ENCODE measurements at places on chromosomes 16 and 17. TPM values are rescaled to one million over a fixed set of nuclear protein-coding genes. Genes with fewer than 3 reads are reported as not detected.
A peak's percentile ranks its signal among the peaks of the same experiment; 100 is the strongest.

- H3K27ac ChIP-seq, result no peak overlapping the region
- no peak overlapping the region for H3K4me3 ChIP-seq
- H3K4me1 ChIP-seq, result no peaks in the 10 kb centered on the region
- DNase-seq, result no peak
Measured at GRCh38 chr16:21638573-21638975, 13.8 kb downstream of the IGSF6 start.

DNA sequence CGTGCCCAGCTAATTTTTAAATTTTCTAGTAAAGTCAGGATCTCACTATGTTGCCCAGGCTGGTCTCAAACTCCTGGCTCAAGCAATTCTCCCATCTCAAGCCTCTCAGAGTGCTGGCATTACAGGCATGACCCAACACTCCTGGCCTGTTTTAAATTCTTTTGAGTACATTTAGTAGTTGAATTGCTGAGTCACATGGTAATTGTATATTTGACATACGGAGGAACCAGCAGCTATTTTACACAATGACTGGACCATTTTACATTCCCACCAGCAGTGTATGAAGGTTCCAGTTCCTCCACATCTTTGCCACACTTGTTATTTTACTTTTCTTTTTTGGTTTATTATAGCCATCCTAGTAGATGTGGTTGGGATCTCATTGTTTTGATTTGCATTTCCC is 43.6 kb downstream of the RHOT1 start:
- no peaks in the 10 kb centered on the region for H3K4me1 ChIP-seq
- H3K27me3 ChIP-seq, result no peaks in the 10 kb centered on the region
- no peak overlapping the region for H3K27ac ChIP-seq
- H3K4me3 ChIP-seq, result no peak overlapping the region

DNA sequence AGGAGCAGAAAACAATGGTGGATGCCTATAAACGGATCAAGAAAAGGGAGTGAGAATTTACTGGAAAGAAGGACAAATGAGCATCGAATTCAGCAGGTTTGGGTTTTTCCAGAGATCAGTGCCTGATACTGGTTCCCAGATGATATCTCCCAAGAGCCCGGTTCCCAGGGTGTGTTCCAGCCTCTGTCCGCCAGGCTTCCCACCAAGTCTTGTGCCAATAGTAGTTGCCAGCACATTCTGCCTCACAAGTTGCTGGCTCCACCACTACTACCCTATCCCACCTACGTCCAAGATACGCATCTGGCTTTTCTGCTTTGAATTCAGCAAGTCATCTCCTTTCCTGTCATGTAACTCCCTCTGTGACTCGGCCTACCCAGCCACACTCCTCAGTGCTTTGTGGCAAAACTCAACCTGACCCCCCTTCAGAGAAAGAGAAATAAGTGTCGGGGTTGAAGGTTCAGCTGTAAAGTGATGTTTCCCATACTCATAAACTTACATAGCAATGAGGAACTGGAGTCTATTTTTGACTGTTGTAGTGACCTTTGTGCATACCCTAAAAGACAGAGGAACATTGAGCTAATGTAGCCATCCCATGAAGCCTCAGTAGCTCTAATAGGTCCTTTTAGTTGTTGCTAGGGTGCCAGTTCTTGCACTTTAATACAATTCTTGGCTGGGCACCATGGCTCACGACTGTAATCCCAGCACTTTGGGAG is 277.0 kb downstream of the IRX3 start:
- no peaks in the 10 kb centered on the region for H3K27me3 ChIP-seq
- DNase-seq, result no peak
- no peaks in the 10 kb centered on the region for H3K4me1 ChIP-seq
- H3K36me3 ChIP-seq, result no peaks in the 10 kb centered on the region
- H3K27ac ChIP-seq, result no peak overlapping the region
- H3K4me3 ChIP-seq, result no peak overlapping the region

GRCh38 chr16:24151482-24151939 is 104.6 kb upstream of the CACNG3 start:
- H3K27me3 ChIP-seq, result no peaks in the 10 kb centered on the region
- H3K4me1 ChIP-seq, result no peaks in the 10 kb centered on the region
- no peak overlapping the region for H3K27ac ChIP-seq
- H3K36me3 ChIP-seq, result no peaks in the 10 kb centered on the region
- no peak for DNase-seq

DNA sequence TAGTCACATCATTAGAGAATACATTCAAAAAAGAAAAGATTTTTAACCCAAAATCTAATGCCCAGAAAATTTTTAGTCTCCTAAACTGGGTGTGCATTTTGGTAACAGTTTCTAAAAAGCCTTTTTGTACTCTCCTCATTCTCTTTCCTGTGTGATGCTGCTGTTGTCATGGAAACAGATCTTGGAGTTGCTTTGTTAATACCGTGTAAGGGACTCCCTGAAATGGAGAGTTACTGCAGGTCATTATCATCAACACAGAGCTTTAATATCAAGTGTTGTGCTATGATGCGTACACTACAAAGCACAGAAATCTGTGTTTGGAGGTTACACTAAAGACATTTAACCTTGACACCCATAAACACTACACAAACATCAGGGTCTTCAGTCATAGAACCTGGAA is 216.3 kb downstream of the PRKCA start:
- H3K4me1 ChIP-seq, result no peaks in the 10 kb centered on the region
- no peaks in the 10 kb centered on the region for H3K27me3 ChIP-seq
- no peak overlapping the region for H3K4me3 ChIP-seq
- H3K27ac ChIP-seq, result no peak overlapping the region

DNA sequence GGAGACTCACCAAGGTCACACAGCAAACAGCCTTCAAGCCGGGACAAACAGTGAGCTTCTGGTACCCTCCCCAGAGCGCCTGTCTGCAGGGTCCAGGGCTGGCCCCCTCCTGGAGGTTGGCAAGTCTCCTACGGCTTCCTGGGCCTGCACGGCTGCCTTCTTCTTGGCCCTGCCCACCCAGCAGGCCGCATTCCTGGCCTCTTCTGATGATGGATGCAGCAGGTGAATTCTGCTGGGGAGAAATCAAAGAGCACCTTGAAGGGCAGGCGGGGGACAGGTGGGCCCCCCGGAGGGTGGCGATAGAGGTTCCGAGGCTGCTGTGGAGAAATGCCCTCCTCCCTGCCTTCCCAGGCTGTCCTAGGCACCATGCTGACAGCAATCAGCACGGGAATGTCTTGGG is 3.8 kb upstream of the NOS2 start:
- no peaks in the 10 kb centered on the region for H3K36me3 ChIP-seq
- H3K4me1 ChIP-seq, result peaks cover 18% of the 10 kb centered on the region
- no peaks in the 10 kb centered on the region for H3K27me3 ChIP-seq
- no peak overlapping the region for H3K27ac ChIP-seq
- H3K4me3 ChIP-seq, result no peak overlapping the region

GRCh38 chr17:7717756-7718350 is 309 bp downstream of the DNAH2 start:
- peak; percentile 29 for DNase-seq
- H3K4me1 ChIP-seq, result peaks cover 26% of the 10 kb centered on the region
- H3K36me3 ChIP-seq, result no peaks in the 10 kb centered on the region
- H3K27ac ChIP-seq, result peak overlapping the region; percentile 65

DNA sequence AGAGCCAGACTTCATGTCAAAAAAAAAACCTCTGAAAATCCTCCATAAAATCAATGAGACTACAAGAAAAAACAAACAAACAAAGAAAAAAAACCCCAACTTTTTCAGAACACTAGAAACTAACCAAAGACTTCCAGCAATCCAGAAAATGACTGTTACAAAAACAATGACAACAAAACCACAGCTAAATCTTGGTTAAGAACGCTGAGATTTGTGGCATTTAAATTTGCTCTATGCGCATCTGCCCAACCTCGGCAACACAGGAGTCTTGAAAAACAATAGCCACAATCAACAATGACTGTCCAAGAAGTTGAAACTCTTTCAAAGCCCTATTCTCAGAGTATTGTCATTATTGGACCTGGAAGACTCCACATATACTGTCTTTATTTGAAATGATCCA is 402.4 kb downstream of the ZFHX3 start:
- no peaks in the 10 kb centered on the region for H3K4me1 ChIP-seq
- no peak overlapping the region for H3K4me3 ChIP-seq
- no peak for DNase-seq
- H3K36me3 ChIP-seq, result no peaks in the 10 kb centered on the region
- H3K27ac ChIP-seq, result no peak overlapping the region

DNA sequence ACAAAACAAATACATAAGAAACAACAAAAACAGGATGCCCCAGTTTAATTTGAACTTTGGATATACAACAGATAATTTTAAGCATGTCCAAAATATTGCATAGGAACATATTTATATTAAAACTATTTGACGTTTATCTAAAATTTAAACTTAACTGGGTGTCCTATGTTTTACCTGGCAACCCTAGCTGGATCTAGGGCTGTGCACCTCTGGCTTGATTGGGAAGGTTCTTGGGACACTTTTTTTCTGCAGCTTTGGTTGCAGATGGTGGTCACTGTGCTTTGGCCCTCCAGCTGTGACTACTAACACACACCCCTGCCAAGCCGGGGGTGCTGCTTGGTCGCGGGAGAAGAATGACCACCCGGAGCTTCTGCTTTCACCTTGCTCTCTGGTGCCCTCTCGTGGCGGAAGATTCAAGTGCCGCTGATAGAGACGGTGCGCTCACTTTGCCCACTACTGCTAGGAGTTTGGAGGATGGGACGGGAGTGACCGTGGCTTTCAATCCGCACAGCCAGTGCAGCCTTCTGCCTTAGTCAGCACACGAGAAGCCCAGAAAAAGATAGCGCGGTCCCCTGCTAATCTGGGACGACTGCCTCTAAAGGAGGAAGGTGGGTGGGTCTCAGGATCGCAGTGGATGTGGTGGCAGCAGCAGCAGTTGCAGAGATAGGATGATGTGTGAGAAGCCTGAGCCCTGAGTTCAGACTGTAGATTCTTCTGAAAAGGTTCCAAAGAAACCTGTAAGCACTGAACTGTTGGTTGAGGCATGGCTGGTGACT is 6.7 kb downstream of the SPACA3 start:
- H3K4me3 ChIP-seq, result no peak overlapping the region
- no peak overlapping the region for H3K27ac ChIP-seq
- no peaks in the 10 kb centered on the region for H3K36me3 ChIP-seq
- peak; percentile 81 for DNase-seq
- H3K4me1 ChIP-seq, result peaks cover 16% of the 10 kb centered on the region

DNA sequence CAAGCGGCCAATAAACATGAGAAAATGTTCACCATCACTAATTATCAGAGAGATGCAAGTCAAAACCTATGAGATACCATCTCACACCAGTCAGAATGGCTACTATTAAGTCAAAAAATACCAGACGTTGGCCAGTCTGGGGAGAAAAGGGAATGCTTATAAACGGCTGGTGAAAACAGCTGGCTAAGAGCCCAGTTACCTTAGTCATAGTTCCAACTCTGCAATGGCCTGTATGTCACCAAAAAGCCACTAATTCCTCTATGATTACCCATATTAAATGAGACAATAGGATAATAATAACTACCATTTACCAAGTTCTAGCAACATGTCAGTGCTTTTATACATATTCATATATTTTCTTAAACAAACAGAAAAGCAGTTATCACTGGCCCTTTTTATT is 42.9 kb upstream of the CDRT4 start:
- H3K4me1 ChIP-seq, result peaks cover 4% of the 10 kb centered on the region
- H3K36me3 ChIP-seq, result no peaks in the 10 kb centered on the region
- no peaks in the 10 kb centered on the region for H3K27me3 ChIP-seq
- no peak overlapping the region for H3K27ac ChIP-seq

DNA sequence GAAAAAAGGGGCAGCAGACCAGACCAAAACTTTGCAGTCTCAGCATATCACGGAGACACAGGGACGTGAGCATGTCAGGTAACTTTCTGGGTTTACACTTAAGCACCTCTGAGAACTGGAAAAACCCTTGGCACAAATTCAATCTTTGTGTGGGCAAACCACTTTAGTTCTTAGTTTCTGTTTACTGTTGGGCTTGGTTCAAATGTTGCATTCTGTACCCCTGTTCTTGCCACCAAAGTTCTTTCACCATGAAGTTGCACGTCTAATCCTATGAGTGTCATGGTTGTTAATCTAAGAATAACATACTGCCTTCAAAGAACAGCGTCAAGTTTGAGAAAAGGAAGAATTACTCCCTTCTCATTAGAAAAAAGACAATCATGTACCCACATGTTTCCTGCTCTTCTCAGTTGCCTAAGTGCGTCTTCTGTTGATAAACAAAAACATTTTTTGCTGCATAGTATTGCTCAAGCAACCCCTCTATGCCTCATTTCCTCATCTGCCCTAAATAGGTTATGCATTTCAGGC is 11.6 kb downstream of the KRT33A start:
- H3K36me3 ChIP-seq, result no peaks in the 10 kb centered on the region
- no peak for DNase-seq
- no peaks in the 10 kb centered on the region for H3K27me3 ChIP-seq

DNA sequence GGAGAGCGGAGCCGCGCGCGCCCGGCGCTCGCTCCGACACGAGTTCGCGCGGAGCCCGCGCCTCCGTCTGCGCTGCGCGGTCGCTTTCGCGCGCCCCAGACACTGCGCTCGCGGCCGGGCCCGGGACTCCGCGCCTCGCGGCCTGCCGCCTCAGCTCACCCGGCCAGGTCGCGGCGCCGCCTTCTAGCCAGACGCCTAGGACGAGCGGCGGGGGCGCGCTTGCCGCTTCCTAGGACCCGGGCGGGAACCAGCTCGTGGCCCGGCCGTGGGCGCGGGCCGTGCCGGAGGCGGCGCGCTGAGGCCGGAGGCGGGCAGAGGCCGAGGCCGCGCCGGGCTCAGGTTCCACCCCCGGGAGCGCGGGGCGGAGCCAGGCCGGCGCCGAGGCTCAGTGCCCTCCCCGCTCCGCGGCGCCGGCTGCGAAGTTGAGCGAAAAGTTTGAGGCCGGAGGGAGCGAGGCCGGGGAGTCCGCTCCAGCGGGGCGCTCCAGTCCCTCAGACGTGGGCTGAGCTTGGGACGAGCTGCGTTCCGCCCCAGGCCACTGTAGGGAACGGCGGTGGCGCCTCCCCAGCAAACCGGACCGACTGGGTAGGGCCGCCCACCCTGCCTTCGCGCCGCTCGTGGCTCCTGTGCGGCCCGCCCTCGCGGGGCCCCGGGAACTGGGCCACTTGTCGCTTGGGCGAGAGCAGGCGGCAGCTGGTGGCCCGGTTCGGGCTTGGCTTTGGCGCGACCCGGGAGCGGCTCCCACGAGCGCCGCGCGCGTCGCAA is at the start of gene SPHK1:
TSS of gene SPHK1 (plus strand) at position 388 of the 765 bp plus-strand sequence. CDS start 1,036 bp downstream, outside the sequence.
- peak within 1 kb of the TSS; percentile 93 for H3K27ac ChIP-seq
- peak; percentile 70 for DNase-seq
- no peaks in the 10 kb centered on the region for H3K27me3 ChIP-seq
- H3K4me1 ChIP-seq, result peaks cover 48% of the 10 kb centered on the region
- no peaks in the 10 kb centered on the region for H3K36me3 ChIP-seq

GRCh38 chr16:47511882-47512281 is 50.8 kb downstream of the PHKB start:
- no peaks in the 10 kb centered on the region for H3K27me3 ChIP-seq
- H3K27ac ChIP-seq, result no peak overlapping the region
- no peaks in the 10 kb centered on the region for H3K36me3 ChIP-seq
- H3K4me1 ChIP-seq, result no peaks in the 10 kb centered on the region
- H3K4me3 ChIP-seq, result no peak overlapping the region

GRCh38 chr17:79702034-79702433 is 28.7 kb upstream of the ENPP7 start:
- no peak for DNase-seq
- no peak overlapping the region for H3K27ac ChIP-seq
- H3K4me1 ChIP-seq, result no peaks in the 10 kb centered on the region
- no peaks in the 10 kb centered on the region for H3K27me3 ChIP-seq
- H3K36me3 ChIP-seq, result no peaks in the 10 kb centered on the region

LAT gene
- total RNA-seq, result 1.6 TPM

NKD1 gene
- total RNA-seq, result 2.0 TPM

STAC2 gene
- total RNA-seq, result not detected

CIAO2B gene
- total RNA-seq, result 7.6 TPM

C16orf86 gene
- 9.6 TPM for total RNA-seq

DYNLRB2 gene
- total RNA-seq, result not detected

NOS2 gene
- 0.26 TPM for total RNA-seq

MYH8 gene
- total RNA-seq, result not detected

TPSB2 gene
- total RNA-seq, result 21.8 TPM
